ENCODE measurements at places on chromosomes 3 and 15. TPM values are rescaled to one million over a fixed set of nuclear protein-coding genes. Genes with fewer than 3 reads are reported as not detected.

DNA sequence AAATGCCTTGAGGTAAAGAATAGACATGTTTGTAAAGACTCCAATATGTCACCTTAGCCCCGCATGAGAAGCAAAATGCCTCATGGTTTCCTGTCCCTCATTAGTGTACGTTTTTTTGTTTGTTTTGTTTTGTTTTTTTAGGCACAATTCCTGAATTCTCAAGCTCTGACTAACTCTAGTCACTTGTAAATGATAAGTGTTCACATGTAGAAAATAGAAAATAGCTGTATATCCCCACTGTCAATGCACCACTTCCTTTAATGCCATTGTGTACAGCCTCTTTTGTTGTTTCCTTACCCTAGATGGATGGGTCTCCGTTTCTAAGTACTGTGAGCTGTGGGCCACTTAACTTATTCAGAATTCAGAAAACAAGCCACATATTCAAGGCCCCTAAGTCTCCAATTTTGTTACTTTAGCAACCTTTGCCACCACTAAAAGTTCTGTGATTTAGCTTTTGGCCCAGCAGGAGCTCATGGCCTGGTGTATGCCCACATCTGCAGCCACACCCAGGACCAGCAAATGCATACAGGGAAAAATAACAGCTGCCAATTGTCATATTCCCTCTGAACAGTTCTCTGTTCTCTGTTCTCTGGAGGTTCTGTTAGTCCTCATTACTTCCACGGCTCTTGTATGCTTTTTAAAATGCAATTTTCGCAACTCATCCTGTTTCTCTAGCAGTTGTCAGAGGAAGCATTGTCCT lies 655.5 kb downstream of the GBE1 start:
- no peak for DNase-seq

DNA sequence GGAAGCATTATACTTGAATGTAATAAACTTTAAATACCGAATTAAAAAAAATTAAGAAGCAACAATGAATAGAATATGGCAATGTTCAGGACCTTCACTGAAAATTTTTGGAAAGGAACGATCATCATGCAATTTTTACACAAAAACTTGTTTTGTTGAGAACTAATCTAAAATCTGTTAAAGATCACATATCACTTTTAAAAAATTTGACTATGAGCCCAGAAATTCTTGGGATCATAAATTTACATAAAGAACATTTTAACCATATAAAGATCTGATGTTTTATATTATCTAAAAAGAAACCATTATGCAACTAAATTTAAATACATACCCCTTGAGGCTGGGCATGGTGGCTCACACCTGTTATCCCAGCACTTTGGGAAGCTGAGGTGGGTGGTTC lies 76.2 kb upstream of the MELTF start:
- no peak for DNase-seq

- DNase-seq, result no peak
Measured at GRCh38 chr3:118531816-118532215, 502.8 kb downstream of the IGSF11 start.

PLD1 gene
- total RNA-seq, result 0.65 TPM

CCDC12 gene
- total RNA-seq, result 54.7 TPM

GRCh38 chr15:50134524-50135024 lies 15.5 kb upstream of the ATP8B4 start:
- no peak for DNase-seq

NMB gene
- total RNA-seq, result 4.0 TPM

EPB42 gene
- total RNA-seq, result not detected

DNA sequence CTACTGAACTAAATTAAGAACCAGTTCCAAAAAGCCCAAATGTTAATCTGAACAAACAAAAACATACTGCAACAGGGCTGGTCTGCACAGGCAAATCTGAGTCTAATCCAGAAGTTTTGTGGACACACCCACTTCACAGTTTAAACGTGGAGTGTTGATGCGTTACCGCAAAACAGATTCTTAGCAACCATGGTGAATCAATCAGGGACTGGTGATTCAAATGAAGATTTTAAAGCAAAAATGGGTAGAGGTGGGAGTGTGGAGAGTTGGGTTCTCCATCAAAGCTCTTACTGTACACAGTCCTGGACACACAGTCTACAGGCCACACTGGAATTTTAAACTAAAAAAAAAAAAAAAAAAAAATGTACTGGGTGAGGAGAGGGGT lies 5.2 kb downstream of the ANXA2 start:
- DNase-seq, result peak; percentile 65

HEG1 gene
- total RNA-seq, result 9.5 TPM

DNA sequence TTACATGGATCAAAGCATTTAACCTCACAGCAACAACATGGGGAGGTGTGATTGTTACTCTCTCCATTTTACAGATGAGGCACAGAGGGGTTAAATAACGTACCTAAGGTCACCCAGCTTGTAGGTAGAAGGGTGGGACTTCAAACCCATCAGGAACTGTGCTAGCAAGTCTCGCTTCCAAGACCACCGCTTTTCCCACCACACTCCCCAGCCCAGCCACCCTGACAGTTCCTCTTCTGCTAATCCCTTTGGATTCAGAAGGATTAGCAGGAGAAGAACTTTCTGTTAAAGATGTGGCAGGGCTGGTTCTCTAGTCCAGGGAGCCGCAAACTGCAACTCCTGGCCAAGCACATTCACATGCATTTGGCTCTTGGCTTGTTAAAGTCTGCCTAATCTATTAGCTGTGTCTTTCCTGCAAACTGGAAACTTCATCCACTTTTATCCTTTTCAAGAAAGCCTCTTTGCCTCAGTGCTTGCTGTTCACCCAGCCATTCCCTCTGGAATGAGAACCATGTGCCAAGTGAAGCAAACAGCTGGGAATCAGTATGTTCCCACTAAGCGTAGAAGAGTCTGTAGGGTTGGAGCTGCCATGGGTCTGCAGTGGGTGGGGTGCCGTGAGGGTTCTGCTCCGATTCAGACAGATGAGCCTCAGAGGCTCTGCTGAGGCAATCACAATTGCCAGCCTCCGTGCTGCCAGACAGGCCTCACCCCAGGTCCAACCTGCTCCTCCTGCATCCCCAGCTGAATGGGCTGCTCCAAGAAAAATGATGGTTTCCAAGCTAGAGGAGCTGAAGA lies 44.6 kb downstream of the POMGNT2 start:
- DNase-seq, result no peak

- DNase-seq, result no peak
Measured at GRCh38 chr3:167882057-167882667, 146.6 kb downstream of the SERPINI1 start.

- no peak for DNase-seq
Measured at GRCh38 chr3:37543666-37544065, 318.0 kb upstream of the CTDSPL start.

DNA sequence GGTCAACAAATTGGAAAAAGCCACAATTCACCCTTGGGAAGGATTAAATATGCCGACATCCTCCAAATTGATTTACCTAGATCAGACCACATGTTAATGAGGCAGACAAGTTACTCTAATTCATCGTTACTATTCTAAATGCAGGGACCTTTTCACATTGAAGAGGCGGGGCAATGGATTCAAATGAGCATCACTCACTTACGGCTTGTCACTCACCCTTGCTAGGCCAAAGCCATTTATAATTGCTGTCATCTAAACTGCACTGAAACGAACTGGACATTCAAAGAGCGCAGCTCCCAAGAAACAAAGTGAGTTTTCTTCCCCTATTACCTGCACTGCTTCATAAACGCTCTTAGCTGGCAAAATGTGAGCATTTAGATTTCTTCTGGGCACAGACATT lies 313.9 kb downstream of the WDR72 start:
- DNase-seq, result no peak

TRPM1 gene
- not detected for total RNA-seq

NGRN gene
- 38.0 TPM for total RNA-seq

ADPRH gene
- 6.3 TPM for total RNA-seq

DNA sequence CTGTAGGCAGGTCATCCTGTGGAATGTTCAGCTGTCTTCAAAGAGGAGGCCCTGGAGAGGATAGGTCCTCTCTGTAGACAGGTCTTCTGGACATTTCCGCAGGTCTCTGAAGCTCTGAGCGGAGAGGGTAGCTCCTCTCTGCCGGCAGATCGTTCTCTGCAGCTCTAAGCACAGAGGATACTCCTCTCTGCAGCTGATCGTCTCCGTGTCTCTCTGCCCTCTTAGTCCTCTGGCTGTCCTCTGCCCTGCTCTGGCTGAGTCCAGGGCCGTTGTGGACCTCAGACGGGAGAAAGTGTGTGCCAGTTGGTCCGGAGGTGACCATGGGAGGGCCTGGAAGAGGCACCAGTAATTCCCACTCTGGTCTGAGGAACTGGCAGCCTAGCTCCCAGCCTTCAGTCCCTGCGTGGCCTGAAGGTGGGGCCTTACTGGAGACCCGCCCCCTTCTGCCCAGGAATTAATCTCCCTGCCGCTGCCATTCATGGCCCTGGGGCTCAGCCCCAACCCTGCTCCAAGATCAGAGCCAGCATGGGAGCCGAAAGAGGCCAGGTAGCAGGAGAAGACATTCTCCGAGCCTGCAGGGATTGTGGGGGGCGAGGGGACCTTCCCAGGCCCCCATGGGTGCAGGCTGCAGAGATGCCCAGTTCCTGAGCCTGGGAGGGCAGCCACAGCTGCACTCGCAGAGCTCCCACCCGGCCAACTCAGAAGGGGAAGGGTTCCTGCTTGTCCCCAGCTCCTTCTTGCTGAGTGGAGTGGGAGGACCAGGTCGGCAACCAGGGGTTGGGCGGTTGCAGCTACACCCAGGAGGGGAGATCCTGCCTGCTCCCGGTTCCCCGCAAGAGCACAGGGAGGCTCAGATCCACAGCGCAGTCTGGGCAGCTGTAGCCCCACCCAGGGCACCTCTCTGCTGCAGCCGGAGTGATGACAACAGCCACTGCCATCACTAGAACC lies 488.7 kb downstream of the RSL24D1 start:
- no peak for DNase-seq

- DNase-seq, result no peak
Measured at GRCh38 chr3:5026046-5026362, 46.8 kb downstream of the BHLHE40 start.

- DNase-seq, result no peak
Measured at GRCh38 chr15:58952751-58953150, 19.3 kb upstream of the SLTM start.

ECE2 gene
- total RNA-seq, result not detected

PLAAT1 gene
- not detected for total RNA-seq

DNA sequence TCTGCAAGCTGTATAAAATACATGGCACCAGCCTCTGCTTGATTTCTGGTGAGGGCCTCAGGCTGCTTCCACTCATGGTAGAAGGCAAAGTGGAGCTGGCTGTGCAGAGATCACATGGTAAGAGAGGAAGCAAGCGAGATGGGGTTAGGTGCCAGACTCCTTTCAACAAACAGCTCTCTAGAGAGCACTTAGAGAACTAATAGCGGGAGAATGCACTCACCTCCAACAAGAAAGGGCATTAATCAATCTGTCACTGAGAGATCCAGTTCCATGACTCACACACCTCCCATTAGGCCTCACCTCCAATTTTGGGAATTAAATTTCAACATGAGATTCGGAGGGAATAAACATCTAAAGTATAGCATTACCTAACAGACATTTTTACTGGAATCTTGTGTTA lies 644.1 kb upstream of the ARRDC4 start:
- DNase-seq, result no peak

GRCh38 chr3:61997101-61997500 lies 376.2 kb downstream of the FEZF2 start:
- no peak for DNase-seq

- no peak for DNase-seq
Measured at GRCh38 chr3:86869566-86869965, 121.4 kb downstream of the VGLL3 start.

CD86 gene
- 2.5 TPM for total RNA-seq

GRCh38 chr3:88117683-88118082 lies 32.1 kb upstream of the C3orf38 start:
- DNase-seq, result no peak

DNA sequence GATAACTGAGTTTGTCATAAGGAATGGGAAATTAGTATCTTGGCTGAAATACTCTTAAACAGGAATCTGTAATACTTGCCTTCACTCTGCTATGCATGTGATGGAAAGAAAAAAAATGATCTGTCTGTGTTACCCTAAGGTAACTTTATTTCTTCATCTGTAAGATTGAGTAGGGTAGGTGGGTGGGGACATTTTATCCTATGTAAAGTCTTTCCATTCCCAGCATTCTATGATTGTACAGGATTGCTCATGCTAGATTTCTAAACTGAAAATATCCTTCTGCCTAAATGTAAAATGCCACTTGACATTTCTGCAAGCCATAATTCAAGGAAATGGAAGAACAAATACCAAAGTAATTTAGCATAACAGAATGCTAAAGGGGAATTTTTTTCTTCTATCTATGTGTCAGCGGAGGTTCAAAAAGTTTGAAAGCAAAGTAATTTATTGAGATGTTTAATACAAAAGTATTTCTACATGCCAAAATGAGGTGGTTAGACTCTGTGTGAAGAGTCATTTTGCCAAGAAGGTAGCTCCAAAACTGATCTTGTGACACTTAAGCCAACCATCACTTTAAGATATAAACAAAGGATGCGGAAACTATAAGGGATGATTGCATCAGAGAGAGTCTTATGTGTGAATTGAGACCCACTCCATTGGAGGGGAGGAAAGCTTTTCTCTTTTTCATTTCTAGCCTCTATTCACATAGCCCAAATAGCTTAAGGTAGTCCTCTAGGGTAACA lies 46.6 kb upstream of the SERPINI2 start:
- no peak for DNase-seq

- DNase-seq, result no peak
Measured at GRCh38 chr3:173876476-173876875, 478.9 kb downstream of the NLGN1 start.

DNA sequence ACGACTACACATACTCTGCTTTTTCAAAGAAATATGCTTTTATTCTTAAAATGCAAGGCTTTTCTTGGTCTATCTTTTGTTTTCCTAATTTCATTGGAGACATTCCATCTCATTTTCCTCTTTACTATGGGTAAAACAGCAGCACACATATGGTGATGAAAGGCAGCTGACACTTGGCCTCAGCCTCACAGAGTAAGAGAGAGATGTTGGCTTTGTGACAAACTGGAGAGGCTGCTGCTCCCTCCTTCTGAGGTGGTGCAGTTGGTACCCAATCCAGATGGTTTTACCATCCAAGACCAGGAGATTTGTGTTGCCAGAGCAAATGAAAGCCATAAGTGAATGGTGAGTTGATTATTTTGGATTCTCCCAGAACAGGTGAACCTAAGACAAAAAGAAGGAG lies 13.2 kb upstream of the SLC2A2 start:
- DNase-seq, result no peak

- DNase-seq, result peak; percentile 63
Measured at GRCh38 chr15:51982013-51982769, 10.6 kb upstream of the LEO1 start.

GPR87 gene
- total RNA-seq, result 2.2 TPM

- DNase-seq, result no peak
Measured at GRCh38 chr15:80815106-80815505, 35.9 kb downstream of the CEMIP start.

All from activated T-cell treated with anti-CD3 and anti-CD28 coated beads, Interleukin-2, amount 50 U/mL, for 72 hours (primary cell).